ENCODE measurements at places on chromosomes 13 and 19.
A peak's percentile ranks its signal among the peaks of the same experiment; 100 is the strongest.

- no peak for DNase-seq
These were observed 11.4 kb downstream of the NFIX start for GRCh38 chr19:13006431-13007281.

DNA sequence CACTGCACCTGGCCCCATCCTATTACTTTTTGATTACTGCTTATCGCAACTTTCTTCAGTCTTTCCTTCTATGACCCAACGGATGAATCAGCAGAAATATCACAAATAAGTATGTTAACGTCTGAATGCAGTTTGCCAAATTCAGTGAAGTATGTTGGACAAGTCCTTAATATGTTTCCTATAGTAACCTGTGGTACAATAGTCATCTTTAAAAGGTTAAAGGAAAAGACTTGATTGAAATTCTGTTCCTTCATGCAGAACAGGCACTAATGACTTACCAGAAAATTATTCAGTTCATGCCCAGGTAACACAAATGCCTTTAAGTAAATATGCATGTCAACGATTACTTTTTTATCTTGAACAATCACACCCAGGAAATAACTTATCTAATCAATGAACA, 242.6 kb downstream of the KCTD12 start:
- DNase-seq = no peak

DNA sequence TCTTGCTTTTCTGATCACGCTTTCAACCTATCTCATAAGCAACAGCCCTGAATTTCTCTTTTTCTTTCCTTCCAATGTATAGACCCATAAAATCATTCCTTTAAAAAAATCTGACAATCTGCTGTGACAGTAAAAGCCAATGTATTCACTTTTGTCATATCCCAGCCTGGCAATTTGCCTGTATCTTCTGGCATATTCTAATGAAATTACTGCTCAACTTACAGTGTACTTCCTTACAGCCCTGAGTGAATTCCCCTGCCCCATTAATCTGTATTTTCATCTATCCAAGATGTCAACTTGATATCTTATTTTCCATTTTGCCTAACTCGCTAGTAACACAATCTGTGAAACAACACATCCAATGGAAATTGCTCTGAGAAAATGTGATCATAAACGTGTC, 18.0 kb upstream of the SERP2 start:
- no peak for DNase-seq

- DNase-seq = peak; percentile 38
These were observed 51.2 kb upstream of the EEF1AKMT1 start for GRCh38 chr13:20824762-20825476.

DNA sequence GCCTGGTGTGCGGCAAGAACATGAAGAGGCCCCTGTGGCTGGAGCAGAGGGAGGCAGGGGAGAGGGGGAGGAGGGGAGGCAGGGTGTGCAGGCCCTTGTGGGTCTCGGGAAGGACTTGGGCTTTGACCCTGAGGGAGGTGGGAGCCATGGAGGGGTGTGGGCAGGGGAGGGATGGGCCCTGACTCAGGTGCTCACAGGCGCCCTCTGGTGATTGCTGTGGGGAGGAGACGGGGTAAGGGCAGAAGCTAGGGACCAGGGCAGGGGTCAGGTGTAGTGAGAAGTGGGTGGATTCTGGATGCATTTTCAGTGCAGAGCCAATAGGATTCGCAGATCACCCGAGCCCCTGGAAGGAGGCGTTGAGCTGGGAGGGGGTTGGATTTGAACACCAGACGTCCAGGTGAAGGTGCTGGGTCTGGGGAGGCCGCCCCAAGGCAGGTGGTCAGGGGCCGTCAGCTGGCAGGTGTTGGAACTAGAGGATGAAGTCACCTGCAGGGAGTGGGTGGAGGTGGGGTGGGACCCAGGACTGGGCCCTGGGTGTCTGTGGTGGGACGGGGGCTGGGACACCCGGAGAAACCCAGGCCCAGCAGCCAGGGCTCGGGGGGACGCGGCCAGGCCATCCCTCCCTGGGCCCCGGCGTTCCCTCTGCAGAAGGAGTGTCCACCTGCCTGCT, 185.4 kb downstream of the KDM4B start:
- DNase-seq = peak; percentile 48

DNA sequence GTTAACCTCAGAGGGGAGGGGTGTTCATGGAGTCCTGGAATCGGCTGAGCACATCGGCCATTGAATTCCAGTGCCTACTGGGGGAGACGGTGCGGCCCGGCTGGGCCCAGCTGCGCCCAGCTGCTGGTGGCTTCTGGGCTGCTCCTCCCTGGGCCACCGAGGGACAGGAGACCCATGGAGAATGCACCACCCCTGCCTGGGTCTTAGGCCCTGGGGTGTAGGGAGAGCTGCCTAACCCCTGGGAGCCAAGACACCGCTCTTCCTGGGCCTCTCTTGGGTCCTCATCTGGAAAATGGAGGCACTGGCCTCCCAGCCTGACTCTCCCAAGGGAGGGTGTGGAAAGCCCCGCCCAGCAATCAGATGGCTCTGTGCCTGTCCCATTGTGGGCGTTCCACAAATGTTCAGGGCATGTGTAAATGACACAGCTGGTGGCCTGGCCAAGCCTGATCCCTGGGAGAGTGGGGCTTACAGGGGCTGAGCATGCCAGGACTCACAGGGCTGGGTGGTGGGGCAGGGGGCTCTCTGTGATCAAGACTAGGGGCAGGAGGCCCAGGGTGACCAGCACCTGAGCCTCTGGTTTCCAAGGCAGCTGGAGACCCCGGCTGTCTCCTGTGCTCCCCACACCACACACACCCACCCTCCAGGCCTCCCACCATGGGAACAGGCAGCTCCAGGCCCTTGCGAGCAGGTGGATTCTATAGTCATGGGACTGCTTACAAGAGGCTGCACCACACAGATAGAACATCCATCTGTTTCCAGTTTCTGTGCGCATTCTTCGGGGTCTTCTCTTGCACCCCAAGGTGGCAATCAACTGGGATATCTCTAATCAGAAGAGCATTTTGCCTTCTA, 150.9 kb downstream of the URI1 start:
- DNase-seq = no peak

Measured in AG20443 (cell line).